ENCODE measurements at places on chromosomes 6 and 20. TPM values are rescaled to one million over a fixed set of nuclear protein-coding genes. Genes with fewer than 3 reads are reported as not detected.
A peak's percentile ranks its signal among the peaks of the same experiment; 100 is the strongest.

The HMGN4 gene
- 93.0 TPM for total RNA-seq

The GMPR gene
- total RNA-seq = 5.1 TPM

DNA sequence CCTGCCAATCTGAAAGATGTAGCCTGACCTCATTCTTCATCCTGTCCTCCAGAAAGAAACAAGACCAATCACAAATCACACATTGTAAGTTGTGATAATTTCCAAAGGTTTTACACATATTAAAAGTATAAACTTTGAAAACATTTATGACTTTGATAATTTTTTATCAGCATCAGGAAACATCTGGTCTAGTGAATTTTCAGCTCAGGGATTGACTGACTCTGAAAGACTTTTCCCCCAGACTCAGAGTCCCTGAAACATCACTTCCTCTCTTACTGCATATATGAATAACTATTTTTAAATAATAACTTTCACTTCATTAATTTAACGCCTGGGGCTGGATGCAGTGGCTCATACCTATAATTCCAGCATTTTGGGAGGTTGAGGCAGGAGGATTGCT is 48.5 kb upstream of the SSTR4 start:
- no peak for DNase-seq

- DNase-seq = peak; percentile 75
Measured at GRCh38 chr20:50344232-50345071, 153.8 kb downstream of the CEBPB start.

DNA sequence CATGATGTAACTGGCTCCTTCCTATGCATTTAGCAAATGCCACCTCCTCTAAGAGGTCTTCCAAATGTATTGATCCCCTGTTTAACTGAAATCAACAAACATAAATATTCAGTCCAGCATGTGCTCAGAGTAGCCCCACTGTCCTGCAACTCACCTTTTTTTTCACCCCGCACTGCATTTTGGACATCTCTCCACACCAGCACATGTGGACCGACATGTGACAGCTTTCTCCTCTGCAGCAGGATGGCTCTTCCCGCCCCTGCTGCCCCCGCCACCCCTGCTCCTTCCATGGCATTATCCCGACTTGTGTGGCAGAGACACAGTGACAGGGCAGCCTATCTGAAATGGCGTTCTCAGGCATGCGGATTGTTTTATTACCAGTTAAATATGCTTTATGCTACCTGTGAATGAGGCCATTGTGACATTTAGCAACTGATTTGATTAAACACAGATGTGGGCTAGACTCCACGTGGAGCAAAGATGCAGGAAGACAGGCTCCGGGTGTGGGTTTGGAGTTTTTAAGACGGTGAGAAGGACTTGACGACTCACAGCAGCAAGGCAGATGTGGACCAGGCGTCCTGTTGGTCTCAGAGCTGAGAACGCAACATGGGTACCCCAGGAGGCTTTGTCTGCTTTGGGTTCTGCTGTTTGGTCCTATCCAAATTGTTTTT is 161.2 kb downstream of the EYA2 start:
- no peak for DNase-seq

DNA sequence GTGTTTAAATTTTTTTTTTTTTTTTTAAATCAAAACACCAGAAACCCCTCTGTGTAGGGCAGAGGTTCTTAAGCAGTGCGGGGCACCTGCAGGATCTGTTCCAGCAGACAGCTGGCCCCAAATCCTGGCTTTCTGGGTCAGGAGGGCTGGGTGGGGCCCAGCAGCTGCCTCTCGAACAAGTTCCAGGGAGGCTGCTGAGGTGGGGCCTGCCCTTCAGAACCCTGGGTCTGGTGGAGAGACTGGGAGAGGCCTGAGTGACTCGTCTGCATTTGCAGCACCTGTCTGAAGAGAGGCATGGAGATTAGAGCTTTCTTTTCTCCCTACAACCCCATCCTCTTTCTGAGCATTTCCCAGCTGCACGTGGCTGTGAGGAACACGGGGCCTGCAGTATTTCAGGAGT is 8.4 kb downstream of the PSMG4 start:
- peak; percentile 36 for DNase-seq
